NCI-H774 (cell line): ENCODE measurements at places on chromosomes 7 and 10.

DNA sequence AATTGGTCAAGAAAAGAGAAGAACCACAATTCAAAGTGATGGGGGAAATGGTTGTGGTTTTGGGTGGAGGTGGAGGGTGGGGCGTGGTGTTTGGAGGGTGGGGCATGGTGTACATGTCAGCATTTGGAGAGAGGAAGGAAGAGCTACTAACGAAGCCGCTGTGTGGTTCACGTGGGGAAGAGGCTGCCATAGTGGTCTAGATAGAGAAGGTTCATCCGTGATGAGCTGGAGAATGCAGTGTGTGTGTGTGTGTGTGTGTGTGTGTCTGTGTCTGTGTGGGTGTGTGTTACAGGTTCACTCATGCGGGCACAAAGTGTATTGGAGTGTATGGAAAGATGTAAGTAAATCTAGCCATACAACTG, 6.1 kb upstream of the VCL start:
- no peak for DNase-seq

GRCh38 chr7:112104120-112104519, 102.1 kb downstream of the DOCK4 start:
- no peak for DNase-seq

DNA sequence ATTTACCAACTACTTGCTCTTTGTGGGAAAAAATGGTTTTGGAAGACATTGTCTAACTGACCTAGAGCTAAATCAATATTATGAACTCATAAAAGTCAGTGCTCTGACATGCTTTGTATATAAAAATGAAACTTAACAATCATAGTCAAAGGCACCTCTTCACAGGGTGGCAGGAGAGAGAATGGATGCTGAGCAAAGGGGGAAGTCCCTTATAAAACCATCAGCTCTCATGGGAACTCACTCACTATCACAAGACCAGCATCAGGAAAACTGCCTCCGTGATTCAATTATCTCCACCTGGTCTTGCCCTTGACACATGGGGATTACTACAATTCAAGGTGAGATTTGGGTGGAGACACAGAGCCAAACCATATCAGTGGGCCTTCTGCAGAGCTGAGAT, 417.6 kb upstream of the AUTS2 start:
- DNase-seq, result no peak

- DNase-seq, result no peak
These were observed 14.7 kb upstream of the SLC16A9 start for GRCh38 chr10:59724098-59724938.

- no peak for DNase-seq
These were observed 563.3 kb upstream of the POM121L12 start for GRCh38 chr7:52472006-52472620.

GRCh38 chr10:52446391-52446790, 132.3 kb downstream of the DKK1 start:
- no peak for DNase-seq

DNA sequence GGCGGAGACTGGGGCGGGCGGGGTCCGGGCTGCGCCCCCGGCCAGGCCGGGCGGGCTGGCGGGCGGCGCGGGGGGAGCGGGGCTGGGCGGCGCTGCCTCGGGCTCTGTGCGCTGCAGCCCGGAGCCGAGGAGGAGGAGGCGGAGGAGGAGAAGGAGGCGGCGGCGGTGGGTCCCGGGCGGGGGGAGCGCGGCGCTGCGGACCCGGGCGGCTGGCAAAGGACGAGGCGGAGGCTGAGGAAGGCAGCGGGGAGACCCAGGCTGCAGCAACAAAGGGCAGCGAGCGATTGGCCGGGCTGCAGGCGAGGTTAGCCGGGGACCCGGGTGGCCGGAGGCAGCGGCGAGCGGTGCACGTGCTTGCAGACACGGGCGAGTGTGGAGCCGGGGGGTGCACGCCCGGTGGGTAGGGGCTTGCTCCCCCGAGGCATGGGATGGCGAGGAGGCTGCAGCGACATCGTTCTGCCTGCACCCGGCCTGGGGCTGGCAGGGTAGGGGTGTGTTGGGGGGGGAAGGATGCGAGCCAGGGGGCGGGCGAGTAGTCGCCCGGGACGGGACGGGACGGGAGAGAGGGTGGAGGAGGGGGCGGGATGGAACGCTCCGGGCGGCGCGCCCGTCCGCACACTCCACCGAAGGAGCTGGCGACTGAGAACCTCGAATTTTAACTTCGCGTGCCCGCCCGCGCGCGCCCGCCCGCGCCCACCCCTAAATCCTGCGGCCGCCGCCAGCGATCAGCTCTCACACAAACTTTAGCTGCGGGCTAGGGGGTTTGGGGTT, 844 bp upstream of the KAT6B start:
- DNase-seq, result no peak

GRCh38 chr10:86798611-86799010, 42.2 kb downstream of the BMPR1A start:
- DNase-seq, result no peak

- DNase-seq, result no peak
These were observed 194.8 kb upstream of the ZNF32 start for GRCh38 chr10:43843321-43844101.

- no peak for DNase-seq
These were observed 362.0 kb downstream of the ZNF248 start for GRCh38 chr10:37495415-37495814.

- peak; percentile 15 for DNase-seq
These were observed 111.7 kb upstream of the COBL start for GRCh38 chr7:51428217-51428887.

- DNase-seq, result no peak
These were observed 131.7 kb downstream of the SLC16A9 start for GRCh38 chr10:59577984-59578383.

GRCh38 chr7:95688931-95689495, 83.3 kb upstream of the DYNC1I1 start:
- no peak for DNase-seq
